GM12891 (cell line): ENCODE measurements at places on chromosomes 11 and 22.

DNA sequence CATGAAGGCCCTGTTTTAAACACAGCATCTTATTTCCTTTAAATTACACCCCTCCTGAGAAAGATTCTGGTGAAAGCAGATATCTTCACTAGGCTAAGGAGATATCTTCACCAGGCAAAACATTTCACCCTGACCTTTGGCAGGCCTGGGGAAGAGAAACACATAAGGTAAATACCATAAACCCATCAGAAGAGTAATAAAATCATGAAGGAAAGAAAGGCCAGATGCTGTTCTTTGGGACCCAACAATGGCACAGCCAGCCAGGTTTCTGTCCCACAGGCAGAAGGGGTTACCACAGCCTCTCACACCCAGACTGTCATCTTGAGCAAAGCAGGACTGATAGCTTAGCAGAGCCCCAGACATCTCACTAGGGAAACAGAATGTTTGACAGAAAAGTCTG, 125.4 kb downstream of the CCDC34 start:
- DNase-seq = no peak

GRCh38 chr11:126459691-126460281, 104.3 kb downstream of the ST3GAL4 start:
- DNase-seq = no peak

- DNase-seq = no peak
Observed at GRCh38 chr11:7422544-7423331, 62.6 kb upstream of the OLFML1 start.

GRCh38 chr11:117993988-117994745, 8.0 kb downstream of the IL10RA start:
- DNase-seq = no peak

GRCh38 chr11:77115181-77115611, 12.6 kb downstream of the OMP start:
- peak; percentile 53 for DNase-seq

GRCh38 chr11:108944471-108945178, 279.8 kb downstream of the DDX10 start:
- DNase-seq = no peak

- DNase-seq = no peak
Observed at GRCh38 chr22:20591295-20591645, 83.9 kb downstream of the MED15 start.

GRCh38 chr11:125375146-125375545, 120.9 kb downstream of the FEZ1 start:
- no peak for DNase-seq

GRCh38 chr22:47133061-47133969, 370.9 kb downstream of the TBC1D22A start:
- no peak for DNase-seq

- DNase-seq = no peak
Observed at GRCh38 chr11:100561323-100561722, 125.8 kb upstream of the ARHGAP42 start.
